A549 treated with CORT108297 at 1 μM for 4 hours (cell line): ENCODE measurements at places on chromosomes 3 and 15. TPM values are rescaled to one million over a fixed set of nuclear protein-coding genes. Genes with fewer than 3 reads are reported as not detected.

The CHRNA7 gene
- total RNA-seq, result 2.4 to 4.8 TPM (median 4.2 TPM) in 5 replicates

The SLC24A5 gene
- not detected in 5 replicates for total RNA-seq

The PLSCR5 gene
- total RNA-seq, result not detected in 5 replicates

The DNAH12 gene
- 0.03 to 0.15 TPM (median 0.13 TPM) in 5 replicates for total RNA-seq

The CSPG4 gene
- total RNA-seq, result 0.06 to 0.12 TPM (median 0.10 TPM) in 5 replicates

The SLC38A3 gene
- 0.02 to 0.23 TPM (median 0.08 TPM) in 4 of 5 replicates, not detected in the other for total RNA-seq
